ENCODE measurements at places on chromosomes 7 and 10.
A peak's percentile ranks its signal among the peaks of the same experiment; 100 is the strongest.

- no peak for DNase-seq
Measured at GRCh38 chr10:28619455-28619854, 57.9 kb upstream of the BAMBI start.

DNA sequence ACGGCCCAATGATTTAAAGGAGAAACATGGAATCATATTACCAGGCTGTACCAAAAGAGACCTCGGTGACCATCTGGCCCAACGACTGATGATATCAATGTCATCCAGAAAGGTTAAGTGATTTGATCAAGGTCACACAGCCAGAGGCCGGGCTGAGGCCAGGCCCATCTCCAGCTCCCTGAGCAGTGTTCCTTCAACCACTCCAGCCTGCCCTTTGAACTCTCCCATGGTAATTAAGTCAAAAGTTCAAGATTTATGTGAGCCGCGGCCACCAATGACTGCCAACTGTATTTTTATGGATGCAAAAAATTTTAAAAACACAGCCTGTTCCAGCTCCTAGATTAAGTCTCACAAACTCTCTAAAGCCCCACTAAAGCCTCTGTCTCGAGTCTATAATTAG, 41.8 kb downstream of the FGFR2 start:
- no peak for DNase-seq

- no peak for DNase-seq
Measured at GRCh38 chr7:106982415-106982814, 62.1 kb upstream of the PRKAR2B start.

GRCh38 chr7:94050046-94050445, 45.9 kb upstream of the BET1 start:
- no peak for DNase-seq

DNA sequence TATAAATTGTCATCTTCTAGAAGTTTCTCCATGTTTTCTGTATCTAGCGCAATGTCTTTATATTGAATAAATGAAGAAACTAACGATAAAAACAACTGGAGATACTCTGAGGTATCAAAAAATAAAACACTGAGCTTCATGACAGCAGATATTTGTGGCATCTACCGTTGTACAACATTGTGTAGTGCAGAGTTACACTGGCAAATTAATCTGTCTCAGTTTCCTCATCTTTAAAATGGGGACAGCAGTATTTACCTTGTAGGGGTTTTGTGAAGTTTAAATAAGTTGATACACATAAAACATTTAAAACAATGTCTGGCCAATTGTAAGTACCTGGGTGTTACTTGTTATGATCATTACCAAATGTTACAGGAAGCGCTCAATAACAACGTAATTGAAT, 10.4 kb downstream of the ITGB1 start:
- no peak for DNase-seq

GRCh38 chr7:2478800-2479199, 2.6 kb upstream of the GRIFIN start:
- no peak for DNase-seq

GRCh38 chr7:41975849-41976248, 261.2 kb downstream of the GLI3 start:
- no peak for DNase-seq

- DNase-seq = no peak
Measured at GRCh38 chr7:111681242-111681641, 119.0 kb upstream of the IMMP2L start.

DNA sequence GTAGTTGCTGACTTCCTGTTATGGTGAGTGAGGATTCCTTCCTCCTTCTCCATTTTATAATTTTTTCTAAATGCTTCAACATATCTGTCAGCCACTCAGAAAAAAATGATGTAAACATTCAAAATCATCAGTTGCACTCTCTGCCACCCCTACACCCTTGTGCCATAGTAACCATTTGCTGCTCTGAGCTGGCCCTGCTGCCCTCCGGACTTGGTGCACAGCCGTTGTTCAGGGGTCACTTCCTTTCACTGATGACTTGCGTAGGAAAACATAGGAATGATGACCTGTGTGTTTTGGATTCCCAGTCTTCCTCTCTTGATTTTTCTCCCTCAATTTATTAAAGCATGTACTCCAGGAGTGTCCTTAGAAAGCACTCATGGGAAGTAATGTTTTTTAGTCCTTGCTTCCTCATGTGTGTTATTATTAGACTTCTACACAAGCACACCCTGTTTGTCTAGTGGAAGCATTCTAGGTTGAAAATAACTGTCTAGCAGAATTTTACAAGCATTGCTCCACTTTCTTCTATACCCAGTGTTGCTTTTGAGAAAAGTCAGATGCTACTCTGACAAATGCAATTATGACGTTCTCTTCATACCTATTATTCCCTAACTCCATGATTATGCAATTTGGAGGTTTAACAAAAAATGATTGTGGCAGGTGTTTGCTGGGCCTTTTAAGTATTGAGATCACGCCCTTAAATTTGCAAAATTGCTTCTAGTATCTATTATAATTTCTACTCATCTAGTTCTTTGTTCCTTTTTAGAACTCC, 62.6 kb upstream of the MTPN start:
- DNase-seq = no peak

DNA sequence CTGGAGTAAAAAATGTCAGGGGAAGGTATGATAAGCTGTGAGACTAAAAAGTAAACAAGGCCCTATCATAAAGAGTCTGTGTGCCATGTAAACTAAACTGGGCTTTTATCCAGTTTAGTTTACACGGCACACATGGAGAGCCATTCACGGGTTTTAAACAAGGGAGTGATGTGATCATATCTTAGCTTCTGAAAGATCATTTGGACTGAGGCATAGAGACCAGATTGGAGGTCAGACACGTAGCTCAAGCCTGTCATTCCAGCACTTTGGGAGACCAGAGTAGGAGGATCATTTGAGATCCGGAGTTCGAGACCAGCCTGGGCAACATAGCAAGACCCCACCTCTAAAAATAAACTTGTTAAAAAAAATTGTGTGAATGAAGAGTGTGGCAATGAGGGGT, 50.1 kb downstream of the SKIDA1 start:
- no peak for DNase-seq

- no peak for DNase-seq
Measured at GRCh38 chr10:133033742-133034048, 54.0 kb upstream of the ADGRA1 start.

GRCh38 chr7:1839701-1840100, 169.6 kb downstream of the ELFN1 start:
- DNase-seq = no peak

- no peak for DNase-seq
Measured at GRCh38 chr7:151076863-151077704, 3.5 kb downstream of the FASTK start.

GRCh38 chr7:15720849-15721471, 34.5 kb upstream of the MEOX2 start:
- DNase-seq = no peak

DNA sequence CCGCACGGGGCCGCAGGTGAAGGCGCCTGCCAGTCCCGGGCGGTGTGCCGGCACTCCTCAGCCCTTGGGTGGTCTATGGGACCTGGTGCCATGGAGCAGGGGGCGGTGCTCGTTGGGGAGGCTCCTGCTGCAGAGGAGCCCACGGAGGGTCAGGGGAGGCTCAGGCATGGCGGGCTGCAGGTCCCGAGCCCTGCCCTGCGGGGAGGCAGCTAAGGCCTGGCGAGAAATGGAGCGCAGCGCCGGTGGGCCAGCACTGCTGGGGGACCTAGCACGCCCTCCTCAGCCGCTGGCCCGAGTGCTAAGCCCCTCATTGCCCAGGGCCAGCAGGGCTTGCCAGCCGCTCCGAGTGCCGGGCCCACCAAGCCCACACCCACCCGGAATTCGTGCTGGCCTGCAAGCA, 18.9 kb downstream of the AKR1E2 start:
- DNase-seq = no peak

- DNase-seq = no peak
Measured at GRCh38 chr10:123245264-123245663, 91.1 kb downstream of the BUB3 start.

DNA sequence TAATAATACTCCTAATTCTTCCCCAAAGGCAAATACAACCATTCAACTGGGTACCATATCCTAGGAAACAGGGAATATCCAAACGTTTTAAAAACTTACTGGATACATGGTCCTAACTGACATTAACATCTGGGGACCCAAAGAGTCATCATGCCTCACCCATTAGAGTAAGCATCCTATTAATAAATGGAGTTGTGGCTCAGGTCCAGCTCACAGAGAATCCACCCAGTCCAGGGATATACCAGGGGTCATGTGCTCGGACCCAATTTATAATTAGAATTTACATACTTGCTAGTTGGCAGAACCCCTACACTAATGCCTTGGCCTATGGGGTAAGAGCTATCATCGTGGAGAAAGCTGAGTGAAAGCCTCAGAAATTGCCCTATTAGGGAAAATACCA, 670.0 kb downstream of the XPNPEP1 start:
- no peak for DNase-seq

GRCh38 chr10:89427629-89428028, 13.3 kb downstream of the IFIT5 start:
- DNase-seq = peak; percentile 45

GRCh38 chr10:3538291-3538655, 246.7 kb downstream of the KLF6 start:
- DNase-seq = no peak

- DNase-seq = no peak
Measured at GRCh38 chr10:125283191-125283835, 123.0 kb upstream of the CTBP2 start.

DNA sequence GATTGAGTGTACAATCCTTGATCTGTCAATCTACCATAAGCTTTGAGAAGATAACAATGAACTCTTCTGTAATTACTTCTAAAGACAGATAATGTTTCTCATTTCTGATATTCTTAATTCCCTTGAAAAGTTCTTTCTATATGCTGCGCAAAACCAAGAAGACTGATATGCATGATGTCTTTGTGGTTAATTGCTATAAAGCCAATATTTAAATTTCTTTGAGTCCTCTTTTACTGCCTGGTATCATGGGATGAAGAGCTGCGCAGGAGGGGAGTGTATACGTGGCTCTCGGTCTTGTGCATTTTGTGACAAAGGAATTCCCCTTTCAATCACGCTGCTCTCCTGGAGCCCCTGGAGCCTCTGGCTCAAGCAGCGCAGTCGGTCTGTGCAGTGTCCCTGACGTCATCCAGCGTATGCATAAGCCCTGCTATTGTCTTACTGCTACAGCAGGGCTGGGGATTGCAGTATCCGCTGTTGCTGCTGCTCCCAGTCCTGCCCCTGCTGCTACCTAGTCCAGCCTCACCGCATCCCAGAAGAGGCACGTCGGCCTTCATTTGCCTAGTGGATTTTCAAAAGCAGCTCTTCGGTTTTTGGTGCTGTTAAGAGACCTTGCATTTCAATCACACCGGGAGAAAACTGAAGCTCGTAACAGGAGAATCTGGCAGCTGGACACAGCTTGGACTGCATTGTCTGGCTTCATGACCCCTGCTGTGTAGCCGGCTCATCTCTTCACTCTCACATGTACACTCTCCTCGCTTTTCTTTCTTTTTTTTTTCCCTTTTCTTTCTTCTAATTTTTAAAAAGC, 66.7 kb downstream of the ST7 start:
- no peak for DNase-seq

DNA sequence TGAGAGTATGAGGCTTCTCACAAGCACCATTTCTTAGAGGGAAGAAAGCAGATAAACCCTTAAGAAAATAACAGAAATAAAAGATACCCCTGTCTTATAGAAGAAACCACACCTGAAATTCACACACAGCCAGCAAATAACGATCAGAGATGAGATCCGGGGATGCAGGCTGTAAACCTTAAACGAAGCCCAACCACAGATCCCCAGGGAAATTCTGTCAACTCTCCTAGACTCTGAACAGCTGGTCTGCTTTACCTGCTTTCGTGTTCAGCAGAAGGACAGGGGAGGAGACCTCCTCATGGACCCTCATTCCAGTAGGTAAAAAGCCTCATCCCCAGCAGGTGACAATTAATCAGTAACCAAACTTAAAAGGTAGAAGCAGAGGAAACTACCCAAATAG, 45.0 kb downstream of the VOPP1 start:
- DNase-seq = no peak

DNA sequence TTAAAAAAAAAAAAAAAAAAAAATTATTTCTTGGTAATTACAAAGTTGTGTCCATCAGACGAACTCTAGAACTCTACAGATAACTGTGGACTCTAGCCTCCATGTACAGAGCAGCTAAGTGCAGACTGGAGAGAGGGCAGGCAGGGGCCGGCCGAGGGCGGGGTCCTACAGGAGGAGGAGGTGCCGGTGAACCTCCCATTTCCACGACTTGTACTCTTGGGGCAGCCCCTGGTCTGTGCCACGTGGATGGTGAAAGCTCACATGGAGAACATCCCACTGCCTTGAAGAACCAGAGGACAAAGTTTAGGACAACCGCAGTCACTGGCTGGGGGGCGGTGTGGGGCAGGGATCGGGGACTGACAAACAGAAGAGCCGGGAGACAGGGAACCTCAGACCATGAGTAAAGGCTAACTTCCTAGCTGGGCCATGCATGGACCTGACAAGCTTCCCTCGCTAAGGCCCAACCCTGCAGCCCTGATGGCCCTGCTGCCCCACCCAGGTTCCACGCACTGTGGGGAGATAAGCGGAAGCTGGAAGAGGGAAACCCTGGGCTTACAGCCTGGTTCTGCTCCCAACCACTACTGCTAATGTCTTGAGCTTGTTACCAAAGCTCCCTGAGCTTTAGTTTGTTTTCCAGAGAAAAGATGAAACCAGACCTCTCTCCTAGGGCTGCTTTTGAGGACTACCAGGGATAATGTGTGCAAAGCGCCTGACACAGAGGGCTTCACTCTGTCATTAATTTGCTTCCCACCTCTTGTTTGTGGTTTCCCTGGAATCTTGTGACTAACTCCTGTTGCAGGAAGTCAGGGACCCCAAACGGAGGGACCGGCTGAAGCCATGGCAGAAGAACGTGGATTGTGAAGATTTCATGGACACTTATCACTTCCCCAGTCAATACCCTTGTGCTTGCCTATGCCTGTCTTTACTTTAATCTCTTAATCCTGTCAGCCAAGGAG, 16.1 kb upstream of the SEC61G start:
- no peak for DNase-seq

- DNase-seq = peak; percentile 53
Measured at GRCh38 chr7:140517546-140518369, 38.5 kb upstream of the MKRN1 start.

DNA sequence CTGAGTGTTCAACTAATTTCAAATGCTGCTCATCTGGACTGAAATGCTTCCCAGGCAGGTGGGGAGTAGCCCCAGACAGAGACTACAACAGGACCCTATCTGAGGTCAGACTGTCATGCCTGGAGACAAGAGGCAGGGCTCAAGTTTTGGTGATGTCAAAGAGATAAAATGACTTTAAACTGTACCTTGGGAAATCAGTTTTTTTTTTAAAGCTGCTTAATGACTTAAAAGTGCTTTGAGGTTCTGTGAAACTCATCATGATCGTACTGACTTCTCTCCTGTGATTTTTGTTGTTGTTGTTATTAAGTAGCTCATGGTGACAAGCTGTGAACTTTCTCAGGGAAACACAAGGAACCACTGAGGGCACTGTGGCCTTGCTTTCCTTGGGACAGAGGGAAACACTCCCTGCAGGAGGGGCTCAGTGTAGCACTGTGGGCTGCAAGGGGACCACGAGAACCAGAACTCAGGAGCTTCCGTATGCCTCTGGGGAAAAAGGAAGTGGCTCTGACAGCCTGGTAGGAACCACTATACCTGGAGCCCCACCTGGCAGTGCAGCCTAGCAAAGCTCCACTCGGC, 9.5 kb downstream of the HIPK2 start:
- DNase-seq = no peak

Data from GM04503 (cell line).